ENCODE measurements at places on chromosomes 4 and X. TPM values are rescaled to one million over a fixed set of nuclear protein-coding genes. Genes with fewer than 3 reads are reported as not detected.

TMEM271 gene
- total RNA-seq, result not detected

PDZD4 gene
- 2.3 TPM for total RNA-seq

ADH7 gene
- not detected for total RNA-seq

SPIN2A gene
- not detected for total RNA-seq

MAGEE2 gene
- total RNA-seq, result 0.20 TPM

GAGE12H gene
- total RNA-seq, result not detected

GSTCD gene
- 8.3 TPM for total RNA-seq

DIPK2B gene
- 5.2 TPM for total RNA-seq

NLGN3 gene
- total RNA-seq, result 1.0 TPM

TLR8 gene
- total RNA-seq, result 7.6 TPM

RBM46 gene
- not detected for total RNA-seq

PDCL2 gene
- total RNA-seq, result not detected

TMEM150C gene
- 5.2 TPM for total RNA-seq

TCEAL7 gene
- 2.8 TPM for total RNA-seq

AP1S2 gene
- 12.7 TPM for total RNA-seq

LNX1 gene
- 2.7 TPM for total RNA-seq

MAGEC2 gene
- total RNA-seq, result not detected

SPANXB1 gene
- total RNA-seq, result not detected

UCP1 gene
- total RNA-seq, result not detected

TRAPPC2 gene
- total RNA-seq, result 13.7 TPM

ADGRG2 gene
- 1.7 TPM for total RNA-seq

MAMLD1 gene
- 4.3 TPM for total RNA-seq

IDH3G gene
- total RNA-seq, result 59.7 TPM

MAGEA1 gene
- total RNA-seq, result not detected

MORF4L2 gene
- 200 TPM for total RNA-seq

TLR2 gene
- total RNA-seq, result 104 TPM

GPRASP3 gene
- total RNA-seq, result 3.1 TPM

NDP gene
- not detected for total RNA-seq

GYPB gene
- not detected for total RNA-seq

EGF gene
- 9.2 TPM for total RNA-seq

PABPC4L gene
- 0.46 TPM for total RNA-seq

CXXC4 gene
- 2.9 TPM for total RNA-seq

CSAG1 gene
- not detected for total RNA-seq

DCAF12L2 gene
- not detected for total RNA-seq

P2RY8 gene
- total RNA-seq, result 3.3 TPM

SOWAHD gene
- total RNA-seq, result 3.2 TPM

SUPT20HL2 gene
- total RNA-seq, result not detected

PNMA6F gene
- not detected for total RNA-seq

SMS gene
- total RNA-seq, result 28.3 TPM

XAGE2 gene
- total RNA-seq, result 0.37 TPM

MCUB gene
- 19.9 TPM for total RNA-seq

MAGEB10 gene
- total RNA-seq, result not detected

BMX gene
- total RNA-seq, result 4.2 TPM

VCX3A gene
- total RNA-seq, result not detected

EPGN gene
- total RNA-seq, result 7.1 TPM

TBC1D14 gene
- 58.2 TPM for total RNA-seq

PRPS2 gene
- 27.4 TPM for total RNA-seq

DMRTC1B gene
- 0.79 TPM for total RNA-seq

IL15 gene
- total RNA-seq, result 12.1 TPM

SHOX gene
- total RNA-seq, result not detected

ENAM gene
- not detected for total RNA-seq

TBC1D8B gene
- 5.7 TPM for total RNA-seq

USP27X gene
- total RNA-seq, result 4.2 TPM
